Heart right ventricle (tissue), 16 donors: ENCODE measurements at places on chromosomes 7 and 10. TPM values are rescaled to one million over a fixed set of nuclear protein-coding genes. Genes with fewer than 3 reads are reported as not detected.

DNA sequence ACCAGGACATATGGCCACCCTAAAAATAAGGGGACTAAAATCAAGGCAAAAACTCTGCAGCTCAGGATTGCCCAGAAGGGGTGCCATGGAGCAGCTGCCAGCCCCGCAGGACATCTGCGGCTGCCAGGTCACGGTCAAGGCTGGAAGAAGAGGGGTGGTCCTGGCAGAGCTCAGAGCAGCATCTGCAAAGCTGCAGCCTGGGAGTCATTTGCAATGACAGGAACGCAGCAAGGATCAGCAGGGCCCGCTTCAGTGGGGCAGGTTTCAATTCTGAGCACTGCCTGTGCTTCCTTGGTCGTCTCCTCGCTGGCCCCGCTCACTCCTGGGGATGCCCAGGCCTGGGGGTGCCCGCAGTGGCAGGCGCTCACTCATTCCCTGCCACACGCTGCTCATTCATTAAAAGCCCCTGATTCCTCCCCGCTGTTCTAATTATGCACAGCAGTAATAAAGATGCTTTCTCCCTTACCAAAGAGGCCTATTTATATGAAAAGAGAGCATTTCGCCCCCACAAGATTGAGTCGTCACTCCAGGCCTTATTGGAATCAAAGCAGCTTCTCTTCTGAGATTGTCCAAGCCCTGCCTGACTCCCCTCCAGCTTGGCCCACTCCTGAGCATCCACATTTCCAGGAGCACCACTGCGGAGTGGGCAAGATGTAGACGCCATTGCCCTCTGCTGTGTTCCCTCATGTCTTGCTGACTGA is 4.6 kb downstream of the HSPA12A start:
- no peak for DNase-seq

DNA sequence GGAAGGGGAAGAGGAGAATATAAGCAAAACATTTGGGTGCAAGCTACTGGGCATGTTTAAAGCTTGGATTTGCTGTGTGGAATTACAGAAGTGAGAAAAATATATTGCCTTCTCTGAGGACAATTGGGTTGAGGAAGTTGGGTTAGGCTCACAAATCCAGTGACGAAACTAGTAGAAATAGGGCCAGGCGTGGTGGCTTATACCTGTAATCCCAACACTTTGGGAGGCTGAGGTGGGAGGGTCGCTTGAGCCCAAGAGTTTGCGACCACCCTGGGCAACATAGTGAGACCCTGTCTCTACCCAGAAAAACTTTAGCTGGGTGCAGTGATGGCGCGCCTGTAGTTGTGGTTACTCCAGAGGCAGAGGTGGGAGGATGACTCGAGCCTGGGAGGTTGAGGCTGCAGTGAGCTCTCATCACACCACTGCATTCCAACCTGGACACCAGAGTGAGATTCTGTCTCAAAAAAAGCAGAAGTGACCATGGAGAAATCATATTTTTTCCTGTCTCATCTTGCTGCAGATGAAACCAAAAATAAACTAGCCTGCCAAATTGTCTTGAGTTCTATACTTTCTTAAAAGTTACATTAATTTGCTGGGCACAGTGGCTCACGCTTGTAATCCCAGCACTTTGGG is 22.4 kb downstream of the NRBF2 start:
- no peak for DNase-seq

DNA sequence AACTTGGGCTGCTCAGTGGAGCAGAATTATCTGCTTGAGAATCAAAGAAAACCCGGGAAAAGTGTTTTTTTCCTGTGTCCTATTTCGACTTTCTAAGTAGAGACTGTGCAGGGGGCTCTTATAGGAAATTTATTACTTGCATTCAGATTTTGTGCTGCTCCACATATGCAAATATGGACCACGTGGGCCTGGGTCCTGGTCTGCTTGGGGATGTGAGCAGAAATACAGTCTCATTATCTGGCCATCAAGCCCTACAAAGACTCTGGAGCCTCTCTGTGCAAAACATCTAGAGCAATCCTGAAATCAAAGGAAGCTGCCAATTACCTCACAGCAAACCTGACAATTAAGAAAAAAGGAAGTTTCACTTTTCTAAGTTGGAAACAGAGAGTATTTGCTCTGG is 216.9 kb downstream of the LRMDA start:
- DNase-seq, result no peak

GRCh38 chr7:85686401-85687181 is 499.7 kb upstream of the SEMA3D start:
- no peak for DNase-seq

- DNase-seq, result no peak
Measured at GRCh38 chr10:68099736-68100135, 9.6 kb upstream of the MYPN start.

GRCh38 chr7:54249686-54250085 is 292.5 kb upstream of the VSTM2A start:
- DNase-seq, result no peak

DNA sequence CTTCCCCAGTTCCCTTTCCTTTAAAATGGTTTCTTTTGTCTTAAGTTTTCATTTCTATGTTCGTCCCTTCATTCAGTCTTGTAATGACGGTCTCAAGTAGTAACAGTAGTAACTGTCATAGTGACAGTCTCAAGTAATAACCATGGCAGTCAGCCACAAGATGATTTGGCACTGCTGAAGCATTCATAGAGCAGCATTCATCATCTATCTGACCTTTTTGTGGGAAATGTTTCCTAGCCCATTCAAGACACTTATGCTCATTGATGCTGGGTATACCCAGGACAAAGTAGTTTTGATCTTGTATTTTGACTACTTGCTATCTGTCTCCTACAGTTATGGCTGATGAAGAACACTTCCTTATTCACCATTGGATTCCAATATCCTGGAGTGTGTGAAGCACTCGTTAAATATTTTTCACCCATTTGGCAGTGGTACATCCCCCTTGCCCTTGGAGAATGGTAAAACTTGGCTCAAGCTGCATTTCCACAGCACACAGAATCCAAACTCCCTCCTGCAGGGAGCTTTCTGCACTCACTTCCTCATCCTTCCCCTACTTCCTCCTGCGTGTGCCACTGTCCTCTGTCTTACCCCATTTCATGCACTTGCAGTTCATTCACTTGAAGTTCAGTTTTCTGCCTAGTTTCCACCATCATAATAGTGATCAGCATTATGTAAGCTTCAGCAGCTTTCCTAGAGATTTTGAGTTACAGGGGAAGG is 19.0 kb downstream of the GIMAP4 start:
- DNase-seq, result no peak

GRCh38 chr10:98076086-98076485 is 45.7 kb upstream of the CRTAC1 start:
- DNase-seq, result no peak

DNA sequence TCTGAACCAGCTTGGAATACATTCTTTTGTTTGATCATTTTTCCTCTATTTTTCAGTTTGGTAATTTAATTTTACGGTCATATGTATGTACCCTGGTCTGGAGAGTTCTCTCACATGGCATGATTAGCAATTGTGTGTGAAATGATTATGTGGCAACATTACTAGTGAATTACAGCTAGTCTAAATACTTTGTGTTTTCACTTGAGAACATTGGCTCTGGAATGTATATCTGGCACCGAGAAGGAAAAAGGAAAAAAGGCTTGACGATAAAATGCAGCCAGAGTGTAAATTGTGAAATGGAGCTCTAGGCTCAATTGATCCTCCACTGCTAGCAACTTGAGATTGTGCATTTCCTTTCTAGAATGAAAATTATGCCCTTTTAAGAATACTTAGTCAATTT is 397.2 kb downstream of the EXOC4 start:
- no peak for DNase-seq

GRCh38 chr10:14742382-14742781 is 32.3 kb downstream of the FAM107B start:
- no peak for DNase-seq

GRCh38 chr7:150848561-150849115 is 3.7 kb upstream of the AOC1 start:
- no peak for DNase-seq

DNA sequence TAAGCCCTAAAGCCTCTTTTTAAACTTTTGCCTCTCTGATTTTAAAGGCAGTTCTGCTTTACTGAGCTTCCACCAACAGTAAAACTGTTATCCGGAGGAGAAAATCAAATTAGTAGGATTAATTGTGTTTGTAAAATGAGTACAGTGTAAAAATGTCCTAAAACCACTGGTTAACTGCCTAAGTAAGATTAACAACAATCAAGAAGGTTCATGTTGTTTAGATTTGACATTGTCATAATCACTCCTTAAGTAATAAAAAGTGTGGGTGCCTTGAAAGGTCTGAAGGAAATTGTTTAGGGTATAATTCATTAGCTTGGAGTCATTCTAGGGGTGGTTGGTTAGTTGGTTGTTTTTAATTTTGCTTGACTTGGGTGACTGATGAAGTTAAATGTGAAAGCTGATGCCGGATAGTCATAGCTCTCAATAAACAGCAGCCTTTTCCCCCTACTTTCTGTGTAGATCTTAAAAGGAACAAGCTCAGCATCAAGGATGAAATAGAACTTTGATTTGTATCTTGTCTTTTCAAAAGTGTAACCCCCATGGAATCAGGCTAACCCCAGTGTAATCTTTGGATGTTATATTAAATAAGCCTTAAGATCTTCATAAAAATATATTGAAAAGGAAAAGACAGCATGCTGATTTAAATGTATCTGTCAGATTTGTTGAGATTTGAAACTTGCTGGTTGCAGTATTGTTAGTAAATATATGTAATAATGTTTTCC is 148.3 kb downstream of the ARID5B start:
- DNase-seq, result no peak

DNA sequence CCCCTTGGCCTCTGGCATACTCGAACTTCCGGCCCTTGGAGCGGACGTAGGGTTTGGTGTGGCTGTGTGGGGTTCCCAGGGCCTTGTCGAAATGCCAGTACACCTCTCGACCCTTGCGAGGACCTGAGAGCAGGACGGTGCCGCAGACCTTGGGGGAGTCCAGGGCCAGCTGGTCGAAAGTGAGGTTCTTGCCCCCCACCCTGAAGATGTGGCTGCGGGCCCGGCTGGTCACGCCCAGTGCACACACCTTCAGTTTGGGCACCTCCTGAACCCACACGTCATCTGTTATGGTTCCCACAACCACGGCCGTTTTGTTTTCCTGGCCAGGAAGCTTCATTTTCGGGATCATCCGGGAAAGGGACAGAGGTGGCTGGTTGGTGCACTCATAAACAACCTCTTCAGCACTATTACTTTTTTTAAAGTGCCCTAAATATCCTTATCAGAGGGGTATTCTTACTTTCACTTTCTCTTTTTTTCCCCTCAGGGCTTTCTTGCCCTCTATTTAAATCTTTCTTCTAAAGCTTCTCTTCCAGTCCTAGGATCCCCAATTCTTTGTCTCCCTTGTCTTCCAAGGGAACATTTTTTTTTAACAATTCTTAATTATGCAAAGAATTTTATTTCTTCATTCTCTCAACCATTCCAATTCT is 44.9 kb upstream of the FAM3C start:
- DNase-seq, result no peak

GRCh38 chr7:105367458-105367857 is 21.3 kb downstream of the SRPK2 start:
- no peak for DNase-seq

DNA sequence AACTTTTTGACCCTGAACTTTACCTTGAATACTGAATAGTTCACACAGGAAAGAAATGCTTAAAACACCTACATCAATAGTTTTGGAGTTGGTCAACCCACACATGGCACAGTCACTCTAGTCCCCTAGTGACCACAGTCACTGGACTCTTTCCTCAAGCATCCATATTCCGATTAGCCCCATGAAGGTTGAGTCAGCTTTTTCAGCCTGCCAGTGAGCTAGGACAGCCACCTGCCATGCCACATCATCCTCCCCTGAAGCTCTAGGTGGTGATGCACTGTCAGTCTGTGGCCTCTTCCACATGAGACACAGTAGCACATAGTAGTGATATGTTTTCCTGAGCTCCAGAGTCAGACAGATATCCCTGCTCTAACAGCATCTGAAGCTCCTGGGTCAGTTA is 537.2 kb downstream of the XPNPEP1 start:
- no peak for DNase-seq

DNA sequence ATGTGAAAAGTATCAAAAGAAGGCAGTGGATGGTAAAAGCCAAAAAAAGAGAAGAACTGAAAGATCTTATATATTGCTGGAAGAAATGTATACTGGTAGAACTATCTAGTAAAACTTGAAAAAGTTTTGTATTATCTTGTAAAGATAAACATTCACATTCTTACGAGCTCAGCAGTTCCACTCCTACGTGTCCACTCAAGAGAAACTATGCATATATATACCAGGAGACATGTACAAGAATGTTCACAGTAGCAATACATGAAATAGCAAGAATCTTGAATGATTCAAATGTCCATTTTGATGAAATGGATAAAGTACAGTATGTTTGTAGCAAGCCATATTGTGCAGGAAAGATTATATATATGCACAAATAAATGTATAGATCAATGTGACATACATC is 155.0 kb downstream of the RNF133 start:
- DNase-seq, result no peak

GRCh38 chr7:155918720-155919390 is 106.6 kb upstream of the SHH start:
- peak; percentile 15 for DNase-seq

DNA sequence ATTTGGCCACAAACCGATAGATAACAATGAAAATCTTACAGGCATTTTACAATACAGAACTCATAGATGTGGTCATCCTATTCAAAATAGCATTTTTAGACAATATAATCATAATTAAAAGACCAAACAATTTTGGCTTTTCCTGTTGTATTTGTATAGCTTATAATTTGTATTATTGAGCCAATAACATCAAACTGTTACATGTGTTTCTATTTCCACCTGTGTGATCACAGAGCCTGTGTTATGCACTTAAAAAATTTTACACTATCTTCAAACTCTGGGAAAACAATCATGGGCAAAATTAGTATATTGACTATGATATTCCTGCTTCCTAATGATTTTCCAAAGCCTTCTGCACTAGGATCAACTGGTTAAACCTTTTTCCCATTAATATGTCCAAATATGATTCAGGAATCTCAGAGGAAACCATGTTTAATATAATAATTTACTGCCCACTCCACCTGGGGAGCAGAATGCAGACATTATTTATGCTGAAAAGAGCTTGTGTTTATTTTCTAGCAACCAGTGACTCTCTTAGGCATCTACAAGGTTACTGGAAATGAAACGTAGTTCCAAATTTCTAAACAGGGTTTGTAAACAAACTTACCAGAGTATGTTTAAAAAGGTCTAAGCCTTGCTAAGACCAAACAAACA is 1.7 kb downstream of the RHOBTB1 start:
- no peak for DNase-seq

- DNase-seq, result no peak
Measured at GRCh38 chr10:10222304-10222841, 795.3 kb upstream of the CELF2 start.

- no peak for DNase-seq
Measured at GRCh38 chr7:22884911-22885788, 62.5 kb upstream of the TOMM7 start.

- no peak for DNase-seq
Measured at GRCh38 chr7:94380264-94380663, 14.4 kb upstream of the COL1A2 start.

FEZF1 gene
- total RNA-seq, result not detected

RINT1 gene
- total RNA-seq, result 13.8 TPM

AZGP1 gene
- total RNA-seq, result 49.4 TPM

TMEM229A gene
- total RNA-seq, result not detected

PRRT4 gene
- 0.73 TPM for total RNA-seq

ZNF775 gene
- total RNA-seq, result 3.0 TPM

GBX1 gene
- total RNA-seq, result 1.0 TPM

TET1 gene
- 3.9 TPM for total RNA-seq

GRB10 gene
- total RNA-seq, result 30.4 TPM

STRIP2 gene
- total RNA-seq, result 27.5 TPM

GRIFIN gene
- total RNA-seq, result not detected

PRKAR1B gene
- 21.6 TPM for total RNA-seq

SPDYE8 gene
- not detected for total RNA-seq

STEAP1B gene
- total RNA-seq, result 0.76 TPM

SYT15 gene
- total RNA-seq, result 4.1 TPM

ZFYVE27 gene
- 14.6 TPM for total RNA-seq

ZNF138 gene
- 5.2 TPM for total RNA-seq

EEPD1 gene
- 7.8 TPM for total RNA-seq
